Esophagus squamous epithelium (tissue), 5 donors: ENCODE measurements at places on chromosomes 1 and 21.

DNA sequence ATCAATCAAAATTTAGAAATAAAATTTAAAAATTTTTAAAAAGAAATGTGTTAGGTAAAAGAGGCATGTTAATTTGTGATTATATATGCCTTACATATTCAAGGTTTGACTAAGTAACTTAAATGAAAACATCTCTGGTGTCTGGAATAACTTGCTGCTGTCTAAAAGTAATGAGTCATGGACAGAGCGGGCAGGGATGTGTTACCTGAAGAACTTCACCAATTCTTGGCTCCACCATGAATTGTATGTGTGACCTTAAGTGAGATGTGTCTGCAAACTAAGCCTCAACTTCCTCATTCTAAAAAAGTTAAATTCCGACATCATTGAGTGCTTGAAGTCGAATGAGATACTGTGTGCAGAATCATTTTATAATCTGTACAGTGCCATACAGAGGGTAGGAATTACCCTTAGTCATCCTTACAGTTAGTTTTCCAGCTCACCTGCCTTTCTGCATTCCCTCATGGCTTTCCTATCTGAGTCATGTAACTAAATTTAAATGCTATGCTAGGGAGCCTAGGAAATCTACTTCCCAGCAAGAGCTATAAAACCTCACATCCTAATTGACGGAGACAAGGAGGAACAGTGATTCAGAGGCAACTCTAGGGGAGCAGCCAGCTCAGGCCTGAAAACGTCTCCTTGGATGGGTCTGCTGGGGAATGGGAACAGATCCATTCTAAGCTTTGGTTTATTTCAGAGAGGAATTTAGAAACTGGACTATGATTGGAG, 100.7 kb upstream of the TSPAN2 start:
- DNase-seq = no peak

DNA sequence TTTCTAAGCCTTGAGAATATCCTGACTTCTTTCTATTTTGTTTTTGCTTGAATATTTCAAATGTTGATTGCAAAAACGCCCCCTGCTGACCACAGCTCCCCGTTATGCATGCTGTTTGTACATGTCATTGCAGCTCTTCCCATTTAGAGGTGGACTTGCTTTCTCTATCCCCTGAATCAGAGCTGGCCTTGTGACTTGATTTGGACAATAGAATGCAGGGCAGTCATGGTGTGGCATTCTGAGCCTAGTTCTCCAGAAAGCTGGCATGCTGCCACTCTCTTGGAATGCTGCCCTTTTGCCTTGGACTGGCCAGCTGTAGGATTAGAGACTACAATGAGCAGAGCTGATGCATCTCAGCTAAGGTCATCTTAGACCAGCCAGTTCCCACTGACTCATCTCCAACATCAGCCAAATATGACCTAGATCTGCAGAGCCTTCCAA, 1561.5 kb downstream of the MRPL39 start:
- DNase-seq = no peak

GRCh38 chr1:9872430-9873165, 37.5 kb downstream of the CTNNBIP1 start:
- no peak for DNase-seq

DNA sequence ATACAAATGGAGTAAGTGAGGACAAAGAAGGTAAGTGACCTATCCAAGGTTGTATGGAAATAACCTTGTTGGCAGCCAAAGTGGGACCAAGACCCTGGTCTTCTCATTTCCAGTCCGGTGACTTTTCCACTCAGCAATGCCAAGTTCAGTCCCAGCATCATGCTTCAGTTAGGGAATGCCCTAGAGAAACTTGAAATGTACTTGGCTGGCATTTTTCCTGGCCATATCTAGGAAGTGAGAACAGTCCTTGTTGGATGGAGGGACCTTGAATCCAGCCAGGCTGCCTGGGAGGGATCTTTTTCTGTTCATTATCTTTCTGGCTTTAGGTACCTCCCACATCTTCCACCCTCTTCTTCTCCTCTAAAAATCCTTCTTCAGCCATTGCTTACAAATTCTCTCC, 76.8 kb upstream of the UBE2U start:
- no peak for DNase-seq

GRCh38 chr1:201506557-201507359, at the start of gene CSRP1:
TSS of gene CSRP1 (minus strand) at chr1:201507123. CDS start at chr1:201496303, 10,820 bp downstream.
- peak; percentile 44 for DNase-seq

GRCh38 chr1:65503427-65503826, 83.0 kb downstream of the LEPR start:
- DNase-seq = no peak

- DNase-seq = no peak
These were observed 100.4 kb downstream of the MRPL39 start for GRCh38 chr21:25506887-25507286.

- DNase-seq = no peak
These were observed 3.3 kb upstream of the LPAR3 start for GRCh38 chr1:84896279-84896678.

DNA sequence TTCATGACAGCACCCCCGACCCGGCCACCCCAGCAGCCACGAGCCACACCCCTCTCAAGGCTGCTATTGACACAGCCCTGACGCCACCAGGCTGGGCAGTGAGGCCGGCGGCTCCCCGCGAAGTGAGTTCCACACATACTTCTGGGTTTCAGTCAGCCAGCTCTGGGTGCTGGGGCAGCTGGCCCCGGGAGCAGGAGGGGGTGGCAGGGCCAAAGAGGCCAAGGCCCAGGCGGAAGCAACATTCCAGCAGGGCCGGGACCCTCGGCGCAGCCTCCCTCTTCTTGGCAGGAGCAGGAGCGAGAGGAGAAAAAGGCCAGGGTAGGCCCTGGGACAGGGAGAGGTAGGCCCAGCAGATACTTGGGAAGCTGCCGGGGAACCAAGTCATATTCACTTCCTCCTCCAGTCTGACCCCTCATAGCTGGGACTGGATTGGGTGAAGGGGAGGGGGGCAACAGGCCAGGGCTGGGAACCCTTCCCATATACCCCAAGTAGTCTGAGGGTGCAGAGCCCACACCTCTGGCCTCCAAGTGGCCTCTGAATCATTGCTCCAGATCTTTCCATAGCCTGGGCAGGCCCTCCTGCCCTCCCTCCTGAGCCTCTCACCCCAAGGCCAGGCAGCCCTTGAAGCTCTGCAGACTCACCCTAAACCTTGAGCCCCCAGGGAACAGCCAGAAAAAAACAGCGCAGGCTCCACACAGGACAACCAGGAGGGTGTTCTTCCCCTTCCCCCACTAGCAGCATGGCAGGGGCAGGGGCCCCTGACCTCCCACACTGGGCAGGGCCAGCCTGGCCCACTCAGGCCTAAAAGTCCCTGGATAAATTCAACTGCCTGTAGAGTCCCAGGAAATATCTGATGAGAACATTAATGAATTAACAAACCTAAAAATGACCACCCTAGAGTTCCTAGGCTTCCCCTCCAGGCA, 5.7 kb downstream of the HSPG2 start:
- DNase-seq = no peak
